HAP-1 (cell line): ENCODE measurements at places on chromosomes 7 and 10.

DNA sequence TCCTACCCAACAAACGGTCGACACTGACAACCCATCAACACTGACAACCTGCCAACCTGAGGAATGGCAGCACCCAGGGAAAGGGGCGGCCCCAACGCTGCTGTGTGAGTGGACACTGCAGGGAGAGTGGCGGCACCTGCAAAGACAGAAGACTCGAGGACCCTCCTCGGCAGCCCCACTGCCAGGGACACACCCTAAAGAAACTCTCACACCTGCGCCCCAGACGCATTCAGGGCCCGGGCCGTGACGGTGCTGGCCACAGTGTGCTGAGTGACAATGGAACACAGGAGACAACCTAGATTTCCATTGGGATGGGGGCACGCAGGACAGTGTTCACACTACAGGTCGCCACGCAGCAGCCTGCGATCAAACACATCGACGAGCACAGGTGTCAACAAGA, 3.6 kb downstream of the CAMK2B start:
- no peak for DNase-seq

GRCh38 chr10:43118631-43119415, 19.4 kb upstream of the CSGALNACT2 start:
- DNase-seq, result no peak

- DNase-seq, result peak; percentile 34
These were observed 197.3 kb upstream of the PODXL start for GRCh38 chr7:131753620-131754222.

- no peak for DNase-seq
These were observed 329.2 kb upstream of the NFE2L3 start for GRCh38 chr7:25822823-25823222.

- no peak for DNase-seq
These were observed 530.3 kb downstream of the TCERG1L start for GRCh38 chr10:130781206-130781605.

- no peak for DNase-seq
These were observed 13.7 kb downstream of the RHOBTB1 start for GRCh38 chr10:60930237-60930636.

DNA sequence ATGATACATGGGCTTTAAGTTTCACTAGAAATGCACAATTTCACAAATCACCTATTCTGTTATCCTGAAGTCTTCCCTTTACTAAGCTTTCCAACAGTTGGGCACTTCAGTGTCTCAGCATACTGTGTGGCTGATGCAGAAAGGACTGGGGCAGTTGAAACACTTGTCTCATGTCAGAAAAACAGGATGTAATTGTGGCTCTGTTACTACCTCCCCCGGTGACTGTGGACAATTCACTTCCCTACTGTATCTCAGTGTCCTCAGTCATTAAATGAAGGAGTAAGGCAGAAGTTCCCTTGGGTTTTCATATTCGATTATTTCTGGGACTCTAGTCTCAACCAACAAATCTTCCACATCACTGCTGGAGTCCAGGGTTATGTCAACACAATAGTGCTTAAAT, 17.9 kb downstream of the ANKRD22 start:
- DNase-seq, result no peak

DNA sequence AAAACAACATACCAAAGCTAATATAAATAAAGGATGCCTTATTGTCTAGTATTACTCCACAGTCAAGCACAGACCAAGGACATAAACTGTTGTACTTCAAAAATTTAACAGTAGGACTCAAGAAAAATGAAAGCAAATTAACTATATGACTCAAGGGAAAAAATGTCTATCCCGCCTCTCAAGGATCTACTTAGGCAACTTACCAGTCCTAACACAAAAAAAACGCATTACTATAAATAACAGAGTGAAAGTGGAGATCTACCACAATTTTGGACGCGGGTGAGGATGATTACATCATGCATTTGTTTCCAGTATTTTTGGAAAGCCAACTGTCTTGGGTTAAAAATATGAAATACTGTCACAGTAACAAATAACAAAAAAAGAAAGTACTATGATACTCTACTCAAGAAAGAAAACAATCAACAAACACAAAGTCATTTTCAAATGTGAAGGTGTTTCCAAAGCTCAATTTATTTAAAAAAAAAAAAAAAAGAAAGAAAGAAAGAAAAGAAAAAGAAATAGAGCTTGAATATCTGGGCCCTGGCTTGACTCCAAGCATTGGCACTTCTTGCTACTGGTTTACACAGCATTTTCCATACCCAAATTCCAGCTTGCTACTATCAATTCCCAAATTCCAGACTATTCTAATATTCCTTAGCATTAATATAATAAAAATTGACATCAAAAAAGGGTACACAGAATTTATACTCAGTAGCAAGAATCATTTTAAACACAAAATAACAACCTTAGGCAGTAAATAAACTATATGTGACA, 99.4 kb downstream of the RSU1 start:
- no peak for DNase-seq

DNA sequence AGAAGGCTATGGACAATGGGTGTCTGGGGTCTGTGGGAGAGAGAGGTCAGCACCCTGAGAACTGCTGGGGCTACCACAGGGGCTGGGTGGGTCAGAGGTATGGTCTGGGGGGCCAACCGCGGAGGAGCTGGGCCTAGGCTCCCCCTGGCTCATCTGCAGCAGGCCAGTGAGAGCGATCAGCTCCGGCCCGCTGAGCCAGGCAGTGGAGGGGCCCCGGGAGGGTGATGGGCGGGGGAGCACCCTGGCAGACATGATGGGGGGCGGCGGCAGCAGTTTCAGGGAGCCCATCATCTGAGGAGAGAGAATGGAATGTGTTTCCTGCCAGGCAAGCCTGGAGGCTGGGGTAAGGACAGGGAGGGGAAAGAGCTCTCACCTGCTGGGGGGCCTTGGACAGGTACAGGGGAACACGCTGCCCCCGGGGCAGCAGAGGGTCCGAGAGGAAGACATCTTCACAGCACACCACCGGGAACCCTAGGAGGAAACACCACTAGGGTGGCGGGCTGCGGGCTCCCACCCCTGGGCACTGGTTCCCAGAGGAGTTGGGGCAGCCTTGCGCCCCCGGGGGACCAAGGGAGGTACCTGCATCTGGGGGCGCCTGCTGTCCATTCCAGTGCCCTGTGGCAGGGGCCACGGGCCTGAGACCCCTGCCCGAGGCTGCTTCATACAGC, 1.3 kb downstream of the SAP25 start:
- no peak for DNase-seq

GRCh38 chr7:88492153-88492552, 185.5 kb upstream of the STEAP4 start:
- DNase-seq, result peak; percentile 87

DNA sequence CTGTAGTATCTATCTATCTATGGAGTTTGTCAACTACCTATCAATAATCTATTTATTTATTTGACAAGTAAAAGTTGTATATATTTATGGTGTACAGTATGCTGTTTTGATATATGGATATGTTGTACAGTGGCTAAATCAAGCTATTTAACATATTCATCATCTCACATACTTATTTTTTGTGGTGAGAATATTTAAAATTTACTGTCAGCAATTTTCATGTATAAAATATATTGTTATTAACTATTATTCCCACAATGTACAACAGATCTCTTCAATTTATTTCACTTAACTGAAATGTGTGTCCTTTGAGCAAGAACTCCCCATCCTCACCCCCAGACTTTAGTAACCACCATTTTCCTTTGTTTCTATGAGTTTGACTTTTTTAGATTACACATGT, 14.5 kb downstream of the AGR3 start:
- no peak for DNase-seq

DNA sequence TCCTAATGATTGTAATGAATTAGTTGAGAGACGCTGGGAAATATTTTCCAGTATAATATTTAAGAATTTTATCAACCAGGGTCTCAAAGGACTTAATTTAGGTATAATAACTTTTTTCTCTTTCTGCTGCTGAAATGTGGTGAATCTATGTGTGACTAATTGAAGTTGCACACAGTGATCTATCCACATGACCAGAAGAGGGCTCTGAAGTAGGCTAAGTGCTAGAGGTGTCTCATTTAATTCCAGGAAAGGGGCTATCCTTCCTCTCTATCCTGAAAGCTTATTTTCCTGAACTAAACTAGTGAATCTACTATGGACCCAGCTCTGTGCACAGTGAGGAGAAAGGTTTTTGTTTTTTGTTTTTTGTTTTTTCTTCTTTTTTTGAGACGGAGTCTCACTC, 294.4 kb upstream of the MYO3A start:
- no peak for DNase-seq

DNA sequence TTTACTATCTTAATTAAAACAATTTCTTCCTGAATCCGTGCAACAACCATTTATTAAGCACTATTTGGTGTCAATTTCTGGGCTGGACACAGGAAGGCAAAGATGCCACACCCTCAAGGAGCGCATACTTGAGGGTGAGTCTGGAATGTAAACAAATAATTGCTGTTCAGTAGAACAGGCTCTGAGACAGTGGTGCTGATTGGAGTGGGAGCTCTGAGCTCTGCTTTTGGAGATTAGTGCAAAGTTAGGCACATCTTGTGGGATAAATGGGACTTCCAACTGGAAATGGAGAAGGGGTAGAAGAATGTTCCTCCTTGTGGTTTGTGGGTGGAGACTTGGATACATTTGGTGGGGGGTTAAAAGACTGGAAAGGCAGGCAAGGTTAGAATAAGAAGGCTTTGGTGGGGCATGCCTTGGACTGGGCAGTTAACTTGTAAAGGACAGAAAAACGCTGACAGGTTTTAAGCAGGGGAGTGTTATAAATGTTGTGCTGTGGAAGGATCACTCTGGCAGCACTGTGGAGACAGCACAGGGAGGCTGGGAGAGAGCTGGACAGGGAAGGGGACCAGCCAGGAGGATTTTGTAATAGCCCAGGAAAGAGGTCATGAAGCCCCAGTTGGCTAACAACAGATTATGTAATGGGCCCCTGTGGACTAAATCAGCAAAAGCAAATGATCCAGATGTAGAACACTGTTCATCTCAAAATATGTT, 80.7 kb downstream of the ZNF365 start:
- no peak for DNase-seq

DNA sequence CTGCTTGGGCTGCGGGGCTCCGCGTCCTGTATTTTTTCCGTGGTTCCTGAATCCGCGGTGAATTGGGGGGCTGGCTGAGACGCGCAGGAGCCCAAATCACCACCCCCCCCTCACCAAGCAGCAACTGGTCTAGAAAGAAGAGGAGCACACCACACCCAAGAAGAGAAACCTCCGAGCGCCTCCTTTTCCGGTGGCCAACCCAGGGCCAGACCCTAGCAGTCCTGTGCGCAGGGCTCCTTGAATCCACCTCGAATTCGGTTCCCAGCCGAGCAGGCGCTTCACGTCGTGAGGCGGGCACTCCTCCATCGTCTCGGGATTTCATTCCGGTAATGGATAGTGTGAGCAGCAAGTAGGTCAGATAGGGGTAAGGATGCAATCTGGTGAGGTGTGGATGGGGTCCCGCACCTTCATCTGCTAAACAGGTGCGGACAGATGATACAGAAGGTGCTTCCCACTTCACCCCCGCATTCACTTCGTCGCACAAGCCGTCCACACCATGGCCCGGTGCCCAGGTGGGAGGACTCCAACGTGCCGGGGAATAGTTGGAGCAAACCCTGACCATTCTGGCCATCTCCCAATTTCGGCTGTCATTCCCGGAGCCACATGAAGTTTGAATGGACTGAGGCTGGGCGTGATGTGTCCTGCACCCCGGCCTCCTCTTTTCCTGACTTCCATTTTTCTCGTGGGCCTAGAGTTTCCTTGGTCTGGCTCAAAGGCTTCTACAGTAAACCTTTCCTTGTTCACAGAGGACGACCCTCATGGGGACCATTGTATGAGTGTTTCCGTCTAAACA, 19.8 kb upstream of the ZNF273 start:
- DNase-seq, result no peak

- DNase-seq, result no peak
These were observed 12.5 kb downstream of the MMRN2 start for GRCh38 chr10:86944907-86945306.

- DNase-seq, result no peak
These were observed 3.3 kb upstream of the CYP51A1 start for GRCh38 chr7:92137557-92137956.

GRCh38 chr10:33183655-33184054, 150.8 kb downstream of the NRP1 start:
- DNase-seq, result no peak

DNA sequence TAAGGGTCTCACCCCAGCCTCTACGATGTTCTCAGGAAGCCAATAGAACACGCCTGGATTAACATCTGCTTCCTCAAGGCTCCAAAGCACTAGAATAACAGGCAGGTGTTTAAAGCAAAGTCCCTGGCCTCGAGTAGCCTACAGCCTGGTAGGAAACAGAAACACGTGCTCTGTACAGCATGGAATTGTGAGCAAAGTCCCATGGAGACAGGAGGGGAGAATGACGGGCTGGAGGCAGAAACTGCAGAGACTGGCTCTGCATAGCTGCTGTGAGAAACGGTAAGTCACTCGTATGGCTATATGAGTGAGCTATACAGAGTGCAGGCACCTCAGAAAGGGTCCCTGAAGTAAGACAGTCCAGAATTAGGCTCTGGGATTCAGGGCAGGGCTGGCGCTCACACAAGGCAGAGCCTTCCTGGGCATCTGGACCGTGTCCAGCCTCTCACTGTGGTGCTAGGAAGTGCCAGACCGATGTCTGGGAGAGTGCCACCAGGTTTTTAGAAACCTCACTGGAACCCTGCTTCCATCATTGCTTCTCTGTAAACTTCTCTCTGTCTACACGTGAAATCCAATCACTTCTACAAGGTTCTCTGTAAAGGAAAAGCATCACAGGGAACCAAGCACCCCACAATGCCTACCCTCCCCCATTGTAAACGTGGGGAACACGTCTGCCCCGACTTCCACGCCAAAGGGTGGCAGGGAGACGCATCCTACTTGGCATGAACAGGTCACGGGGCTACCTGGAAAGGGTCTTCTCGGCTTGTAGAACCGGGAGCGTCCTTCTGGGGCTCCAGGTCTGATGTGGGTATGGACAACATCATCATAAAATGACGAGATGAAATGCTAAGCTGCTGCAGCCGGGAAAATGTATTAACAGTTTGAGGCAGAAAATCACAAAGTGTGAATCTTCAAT, 38.8 kb upstream of the SHH start:
- no peak for DNase-seq

DNA sequence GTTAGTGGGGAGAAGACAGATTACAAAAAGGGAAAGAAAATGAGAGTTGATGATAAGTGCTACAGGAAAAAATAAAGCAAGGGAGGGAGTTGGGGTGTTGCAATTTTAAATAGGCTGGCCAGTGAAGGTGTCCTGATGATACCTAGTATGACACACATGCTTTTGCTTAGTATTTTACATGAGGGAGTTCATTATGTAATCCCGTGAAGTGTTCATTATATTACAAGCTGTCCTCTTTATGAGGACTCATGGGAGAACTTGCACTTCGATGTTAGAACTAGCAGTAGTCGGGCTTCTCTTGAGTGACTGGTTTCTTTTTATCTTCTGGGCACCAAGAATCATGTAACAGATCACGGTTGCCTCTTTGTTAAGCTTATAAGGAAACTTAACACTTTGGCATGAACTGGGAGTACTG, 102.3 kb upstream of the MTPN start:
- DNase-seq, result no peak

- no peak for DNase-seq
These were observed 104.0 kb upstream of the INSIG1 start for GRCh38 chr7:155193716-155194115.

DNA sequence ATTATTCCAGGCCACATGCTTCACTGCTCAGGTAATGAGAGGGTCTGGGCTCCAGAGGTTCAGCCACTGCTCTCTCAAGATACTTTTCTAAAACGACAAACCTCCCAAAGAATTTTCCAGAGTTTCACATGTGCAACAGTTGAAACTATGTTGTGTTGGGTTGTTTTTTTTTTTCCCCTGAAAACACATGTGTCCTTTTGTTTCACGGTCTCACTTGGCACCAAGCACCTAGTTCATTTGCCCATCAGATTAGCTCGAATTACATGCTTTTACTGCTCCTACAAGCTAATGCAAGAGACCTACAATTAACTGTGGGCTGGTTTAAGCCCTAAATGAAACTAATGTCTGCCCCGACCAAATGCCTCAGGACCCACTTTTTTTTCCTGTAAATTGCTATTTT, 313.3 kb downstream of the FGFR2 start:
- no peak for DNase-seq
